HuH-7 (cell line): ENCODE measurements at places on chromosomes 3 and 15.

GRCh38 chr15:83983634-83984458, 251.7 kb upstream of the GOLGA6L4 start:
- DNase-seq: no peak

- DNase-seq: no peak
Measured at GRCh38 chr3:56125358-56126005, 342.8 kb downstream of the ERC2 start.

GRCh38 chr3:100634493-100635272, 25.3 kb downstream of the ADGRG7 start:
- DNase-seq: peak; percentile 38

GRCh38 chr3:179453967-179454366, 2.7 kb upstream of the GNB4 start:
- DNase-seq: no peak

DNA sequence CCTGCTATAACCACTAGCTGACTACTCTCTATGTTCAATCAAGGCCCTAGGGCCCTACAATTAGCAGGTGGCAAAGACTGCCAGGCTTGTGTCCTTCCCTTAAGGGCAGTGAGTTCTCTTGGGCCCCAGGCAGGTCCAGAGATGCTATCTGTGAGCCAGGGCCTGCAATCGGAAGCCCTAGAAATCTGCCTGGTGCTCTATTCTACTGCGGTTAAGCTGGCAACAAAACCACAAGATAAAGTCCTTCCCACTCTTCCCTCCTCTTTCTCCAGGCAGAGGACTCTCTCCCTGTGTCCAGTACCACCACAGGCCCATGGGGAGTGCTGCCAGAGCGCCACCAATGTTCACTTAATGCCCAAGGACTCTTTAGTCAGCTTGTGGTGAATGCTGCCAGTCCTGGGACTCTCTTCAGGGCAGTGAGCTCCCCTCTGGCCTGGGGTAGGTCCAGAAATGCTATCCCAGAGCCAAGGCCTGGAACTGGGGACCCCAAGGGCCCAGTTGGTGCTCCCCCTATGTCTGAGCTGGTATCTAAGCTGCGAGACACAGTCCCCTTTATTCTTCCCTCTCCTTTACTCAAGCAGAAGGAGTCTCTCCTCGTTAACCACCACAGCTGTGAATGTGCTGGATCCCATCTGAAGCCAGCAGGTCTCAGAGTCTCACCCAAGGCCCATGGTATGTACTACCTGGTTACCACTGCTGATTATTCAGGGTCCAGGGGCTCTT, 34.7 kb downstream of the XXYLT1 start:
- no peak for DNase-seq

DNA sequence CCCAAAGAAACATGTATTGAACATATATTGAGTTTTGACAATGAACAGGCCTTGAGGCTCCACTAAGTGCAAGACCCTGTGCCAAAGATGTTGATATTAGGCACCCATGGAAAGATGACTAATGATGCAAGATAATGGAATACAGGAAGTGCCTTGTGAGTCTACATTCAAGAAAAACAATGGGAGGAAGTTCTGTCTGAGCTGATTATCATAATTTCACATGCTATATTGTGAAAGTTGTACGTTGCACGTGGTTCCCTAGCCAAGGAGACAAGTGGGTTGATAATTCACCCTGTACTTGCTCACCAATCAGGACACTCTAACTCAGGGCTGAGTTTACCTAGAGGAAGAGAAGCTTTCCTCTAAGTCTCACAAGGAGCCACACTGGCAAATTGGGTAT, 186.9 kb upstream of the STAC start:
- DNase-seq: no peak

DNA sequence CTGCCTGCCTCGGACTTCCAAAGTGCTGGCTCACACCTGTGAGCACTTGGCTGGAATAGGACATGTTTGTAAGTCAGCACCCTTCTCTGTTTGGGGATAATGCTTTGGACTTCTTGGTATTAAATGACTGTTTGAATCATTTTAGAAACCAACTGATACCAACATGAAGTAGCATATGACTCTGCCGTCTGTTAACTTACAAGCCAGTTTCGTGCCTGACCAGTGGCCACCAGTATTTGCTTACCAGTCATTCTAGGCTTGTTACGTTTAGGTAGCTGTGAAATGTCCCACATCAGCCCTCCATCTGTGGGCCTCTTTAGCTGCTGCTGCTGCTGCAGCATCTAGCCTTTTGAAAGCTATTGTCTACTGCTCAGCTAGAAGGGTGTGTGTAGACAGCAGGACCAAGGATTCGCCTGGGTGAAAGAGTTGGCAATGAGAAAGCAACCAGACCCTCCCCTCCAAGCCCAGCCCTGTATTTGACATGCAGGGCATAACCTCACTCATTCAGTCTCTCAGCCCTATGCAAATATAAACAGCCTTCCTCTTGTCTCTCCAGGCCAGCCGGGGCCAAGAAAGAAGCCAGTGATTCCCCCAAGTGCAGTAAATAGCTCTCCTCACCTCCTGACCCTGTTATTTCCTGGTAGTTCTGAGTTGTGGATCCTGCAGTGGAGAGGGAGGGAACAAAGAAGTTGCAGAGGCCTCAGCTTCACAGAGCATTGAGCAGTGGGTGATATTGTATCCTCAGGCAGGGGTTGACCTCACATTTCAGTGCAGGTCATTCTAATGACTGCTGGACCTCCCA, 51.0 kb downstream of the NKIRAS1 start:
- peak; percentile 92 for DNase-seq

DNA sequence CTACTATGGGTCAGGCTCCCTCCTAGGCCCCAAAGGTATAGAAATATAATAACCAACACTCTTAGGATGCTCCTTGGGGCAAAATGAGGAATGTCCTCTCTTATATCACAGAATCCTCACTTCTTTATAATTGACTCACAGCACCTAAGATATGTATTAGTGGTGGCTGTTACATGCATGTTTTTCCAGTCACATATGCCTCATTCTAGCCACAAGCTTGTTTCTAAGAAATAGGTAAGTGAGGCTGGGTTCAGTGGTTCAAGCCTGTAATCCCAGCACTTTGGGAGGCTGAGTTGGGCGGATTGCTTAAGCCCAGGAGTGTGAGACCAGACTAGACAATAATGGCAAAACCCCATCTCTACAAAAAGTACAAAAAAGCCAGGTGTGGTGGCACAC, 57.9 kb upstream of the PSMD6 start:
- DNase-seq: no peak

DNA sequence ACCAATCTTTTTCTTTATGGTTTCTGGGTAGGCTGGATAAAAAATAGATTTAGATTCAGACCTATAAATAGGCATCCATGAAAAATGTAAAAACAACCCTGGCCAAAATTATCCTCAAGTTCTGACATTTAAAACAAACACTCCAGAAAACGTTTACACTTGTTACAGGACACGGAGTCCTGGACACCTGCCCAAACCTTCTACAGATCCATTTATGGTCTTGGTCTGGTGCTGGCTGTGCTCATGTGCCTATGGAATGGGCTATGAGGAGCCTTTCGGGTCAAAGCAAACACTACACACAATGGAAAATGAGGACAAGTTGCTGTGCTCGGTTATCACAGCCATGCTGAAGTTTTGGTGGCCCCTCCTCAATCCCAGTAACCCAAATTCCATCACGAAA, 108.1 kb downstream of the PDZRN3 start:
- no peak for DNase-seq

- no peak for DNase-seq
Measured at GRCh38 chr15:64767203-64767602, 8.2 kb downstream of the RBPMS2 start.

DNA sequence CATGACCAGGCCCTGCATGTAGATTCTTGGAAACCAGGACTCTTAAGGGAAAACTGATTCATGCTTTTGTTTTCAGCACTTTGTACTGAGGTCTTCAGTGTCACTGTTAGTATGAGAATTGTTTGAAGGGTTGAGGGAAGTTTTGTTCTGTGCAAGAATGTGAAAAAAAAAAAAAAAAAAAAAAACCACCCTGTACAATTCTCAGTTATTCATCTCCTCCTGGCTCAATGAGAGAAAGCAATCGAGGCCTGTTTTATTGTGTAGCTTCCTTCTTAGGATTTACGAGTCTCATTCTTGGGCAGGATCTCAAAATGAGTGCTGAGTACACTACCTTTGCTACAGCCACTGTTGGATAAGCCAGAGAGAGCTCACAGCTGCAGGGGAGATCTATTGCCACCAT, 469.5 kb downstream of the CNTN4 start:
- no peak for DNase-seq

DNA sequence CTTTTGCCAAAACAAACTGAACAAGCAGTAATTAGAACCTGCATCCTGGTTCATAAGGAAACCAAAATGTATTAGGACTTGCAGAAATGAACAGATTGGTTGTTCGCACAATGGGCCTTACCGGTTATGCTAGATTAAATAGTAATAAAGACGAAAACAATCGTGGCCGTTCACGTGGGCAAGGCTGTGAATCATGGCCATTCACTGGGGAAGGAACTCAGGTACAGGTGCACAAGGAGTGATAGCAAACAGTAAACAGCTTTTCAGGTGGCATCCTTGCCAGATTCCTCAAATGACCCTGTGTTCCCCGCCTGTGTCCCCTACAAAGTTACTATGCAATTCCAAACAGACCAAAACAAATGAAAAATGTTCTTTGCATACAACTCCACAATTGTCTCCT, 8.2 kb downstream of the LRIG1 start:
- DNase-seq: no peak

GRCh38 chr3:195914648-195915473, 6.5 kb upstream of the TNK2 start:
- peak; percentile 92 for DNase-seq

- no peak for DNase-seq
Measured at GRCh38 chr3:130411320-130411719, 65.8 kb downstream of the COL6A5 start.

DNA sequence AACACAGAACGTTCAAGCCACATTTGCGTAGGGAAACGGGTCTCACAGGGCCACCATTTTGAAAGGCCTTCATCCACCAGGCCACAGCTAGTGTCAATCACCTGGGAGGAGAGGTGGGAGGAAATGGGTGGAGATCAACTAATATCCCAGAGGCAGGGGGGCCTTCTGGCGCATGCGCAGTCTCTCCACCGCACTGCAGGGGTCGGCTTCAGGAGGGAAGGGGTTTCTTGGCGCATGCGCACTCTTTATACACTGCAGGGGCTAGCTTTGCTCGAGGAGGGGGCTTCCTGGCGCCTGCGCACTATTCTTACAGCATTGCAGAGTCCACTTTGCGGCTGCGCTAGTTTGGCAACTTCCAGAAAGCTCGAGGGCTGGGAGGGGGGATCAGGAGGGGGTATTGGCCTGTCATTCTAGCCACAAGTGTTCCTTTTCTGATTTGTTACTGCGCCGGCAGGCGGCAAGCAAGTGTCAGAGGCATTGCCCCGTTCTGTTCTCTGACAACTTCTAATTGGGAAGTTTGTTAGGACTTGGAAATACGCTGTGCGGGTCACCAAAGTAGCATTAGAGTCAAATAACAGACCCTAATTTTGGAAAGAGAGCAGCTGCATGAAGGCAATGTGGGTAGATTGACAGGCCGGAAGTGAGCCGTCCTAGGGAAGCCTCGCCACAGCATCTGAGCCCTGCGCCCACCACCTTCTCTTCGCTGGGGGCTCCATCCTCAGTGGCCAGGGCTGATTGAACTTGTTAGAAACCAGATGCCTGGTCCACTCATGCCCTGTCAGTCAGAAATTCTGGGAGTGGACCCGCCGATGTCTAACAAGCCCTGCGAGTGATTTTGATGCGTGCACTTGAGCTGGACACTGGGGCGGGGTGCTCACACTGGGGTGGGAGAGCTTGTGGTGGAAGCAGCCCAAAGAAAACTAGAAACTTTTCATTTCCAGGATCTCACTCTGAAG, 173.5 kb upstream of the NDN start:
- no peak for DNase-seq

GRCh38 chr3:125431391-125431790, 56.3 kb upstream of the ZNF148 start:
- no peak for DNase-seq
